ENCODE measurements at places on chromosomes 3 and 15.

DNA sequence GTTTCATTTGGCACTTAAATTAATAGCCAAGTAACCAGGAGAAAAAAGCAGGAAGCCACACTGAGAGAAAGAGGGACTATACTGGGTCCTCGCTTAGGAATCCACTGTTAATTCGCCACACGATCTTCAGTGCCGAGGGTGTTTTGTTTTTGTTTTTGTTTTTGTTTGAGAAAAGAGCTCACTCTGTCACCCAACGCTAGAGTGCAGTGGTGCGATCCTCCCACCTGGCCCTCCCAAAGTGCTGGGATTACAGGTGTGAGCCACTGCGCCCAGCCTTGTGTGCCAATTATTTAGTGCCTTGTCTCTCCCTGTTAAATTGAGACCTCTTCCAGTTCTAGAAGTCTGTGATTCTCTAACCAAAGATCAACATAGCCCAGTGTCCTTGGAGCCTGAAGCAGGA is 53.8 kb upstream of the TPM1 start:
- DNase-seq: no peak

DNA sequence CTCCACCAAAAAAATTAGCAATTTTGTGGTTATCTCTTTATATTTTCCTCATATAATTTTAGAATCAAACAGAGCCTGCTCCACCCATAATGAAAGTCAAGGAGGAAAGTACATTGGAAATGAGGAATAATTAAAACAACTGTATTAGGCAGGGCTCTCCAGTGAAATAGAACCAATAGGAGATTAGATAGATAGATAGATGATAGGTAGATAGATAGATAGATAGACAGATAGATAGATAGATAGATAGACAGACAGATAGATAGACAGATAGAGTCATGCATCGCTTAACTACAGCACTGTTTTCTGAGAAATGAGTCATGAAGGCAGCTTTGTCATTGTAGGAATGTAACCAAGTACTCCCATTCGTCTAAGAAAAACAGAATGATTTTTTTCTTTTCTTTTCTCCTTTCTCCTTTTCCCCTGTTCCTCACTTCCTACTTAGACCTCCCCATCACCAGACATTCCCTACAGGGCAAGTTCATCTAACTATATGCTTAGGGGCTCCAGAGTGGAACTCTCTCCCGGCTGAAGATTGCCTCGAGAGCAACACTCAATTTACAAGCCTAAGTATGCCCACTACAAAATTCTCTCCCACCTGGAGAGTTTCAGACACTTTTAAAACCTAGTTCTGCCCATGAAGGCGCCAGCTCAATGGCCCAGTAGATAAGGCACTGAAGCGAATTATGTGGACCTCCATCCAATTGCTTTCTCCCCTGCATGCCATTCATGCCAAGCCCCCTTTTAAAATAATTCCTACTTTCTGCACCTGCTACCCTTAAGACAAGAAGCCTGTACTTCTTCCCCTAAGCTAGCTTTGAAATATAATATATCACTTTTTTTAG is 53.3 kb upstream of the LIPC start:
- no peak for DNase-seq

DNA sequence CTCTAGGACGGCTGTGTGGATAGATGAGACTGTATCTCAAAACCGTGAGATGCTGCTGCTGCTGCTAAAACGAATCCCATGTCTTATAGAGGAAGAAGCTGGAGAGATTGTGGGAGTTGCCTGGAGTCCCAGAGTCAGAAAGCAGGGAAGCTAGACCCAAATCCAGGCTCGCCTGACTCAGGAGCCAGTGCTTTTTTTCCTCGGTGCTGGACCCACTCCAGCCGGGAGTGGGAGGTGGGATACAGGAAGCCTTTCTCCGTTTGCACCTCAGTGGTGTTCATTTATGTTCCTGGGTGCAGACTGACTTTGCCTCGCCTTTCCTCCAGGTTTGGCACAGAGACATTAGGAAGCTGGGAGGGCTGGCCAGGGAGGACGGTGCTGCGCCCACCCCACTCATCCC is 150.9 kb upstream of the LINGO1 start:
- DNase-seq: no peak

GRCh38 chr3:127200086-127200691 is 7.3 kb downstream of the PRR23E start:
- DNase-seq: no peak

GRCh38 chr3:51434746-51435327 is 43.8 kb downstream of the RBM15B start:
- DNase-seq: no peak

- no peak for DNase-seq
Measured at GRCh38 chr3:190229632-190230424, 92.4 kb downstream of the CLDN1 start.

GRCh38 chr15:60423537-60423936 is 25.8 kb upstream of the ANXA2 start:
- no peak for DNase-seq

DNA sequence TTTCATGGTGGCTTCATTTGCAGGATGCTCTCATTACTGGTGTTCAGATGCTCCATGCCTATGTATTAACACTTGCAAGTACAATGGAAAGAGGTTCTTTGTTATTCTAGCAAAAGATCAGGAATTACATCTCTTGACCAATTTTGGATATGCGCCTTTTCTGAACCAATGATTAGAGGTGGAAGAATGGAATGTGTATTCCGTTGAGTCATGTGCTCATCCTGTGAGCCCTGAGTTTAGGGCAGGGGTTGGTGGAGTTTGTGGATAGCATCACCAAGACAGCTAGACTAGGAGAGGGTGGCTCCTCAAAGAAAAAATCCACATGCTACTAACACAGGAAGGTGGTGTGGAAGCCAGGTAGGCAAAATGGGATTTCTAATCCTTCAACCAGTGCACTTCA is 80.7 kb upstream of the SLC25A26 start:
- no peak for DNase-seq

GRCh38 chr3:44337248-44337785 is 1.2 kb upstream of the TCAIM start:
- DNase-seq: no peak

DNA sequence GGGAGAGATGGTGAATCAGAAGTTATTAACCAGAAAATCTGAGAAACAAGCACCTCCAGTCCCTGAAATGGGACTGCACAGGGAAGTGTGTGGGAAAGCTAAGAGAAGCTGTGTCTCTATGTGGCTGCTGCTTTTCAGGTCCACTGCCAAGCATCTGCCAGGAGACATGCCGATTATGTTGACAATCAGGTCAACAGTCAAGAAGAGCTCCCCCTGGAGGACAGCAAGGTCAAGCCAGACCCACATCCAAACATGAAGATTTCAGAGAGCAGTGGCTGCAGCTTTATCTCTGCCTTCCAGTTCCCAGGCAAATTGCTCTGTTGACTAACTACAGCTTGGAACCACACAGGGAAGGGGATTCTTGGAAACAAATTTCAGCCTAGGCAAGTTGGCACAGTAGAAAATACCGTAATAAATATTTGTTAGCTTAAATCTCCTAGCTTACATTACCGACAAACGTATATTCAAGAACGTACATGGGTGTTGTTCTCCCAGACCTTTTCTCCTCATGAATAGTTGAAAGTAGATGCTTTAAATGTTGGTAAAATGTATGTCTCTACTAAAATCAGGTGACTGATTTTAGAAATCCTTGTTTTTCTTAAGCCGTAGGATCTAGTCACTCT is 394.5 kb upstream of the RARB start:
- no peak for DNase-seq

GRCh38 chr15:77083381-77084160 is 12.7 kb upstream of the TSPAN3 start:
- DNase-seq: peak; percentile 89

GRCh38 chr3:127164615-127165014 is 28.3 kb upstream of the PRR23E start:
- no peak for DNase-seq

DNA sequence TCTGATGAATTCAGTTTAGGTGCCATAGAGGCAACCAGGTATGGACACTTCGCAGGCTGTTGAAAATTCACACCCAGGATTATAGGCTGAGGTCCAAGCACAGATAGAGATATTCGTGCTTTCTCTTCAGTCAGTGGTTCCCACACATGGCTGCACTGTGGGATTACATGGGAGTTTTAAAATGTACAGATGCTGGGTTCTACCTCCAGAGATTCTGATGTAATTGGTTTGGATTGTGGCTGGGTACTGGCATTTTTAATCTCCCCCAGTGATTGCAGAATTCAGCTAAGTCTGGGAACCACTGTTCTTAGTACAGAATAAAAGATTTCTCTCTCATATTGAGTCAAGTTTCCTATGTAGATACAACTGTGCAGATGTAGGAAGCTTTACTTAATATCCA is 91.6 kb downstream of the FOXB1 start:
- DNase-seq: no peak

GRCh38 chr15:35827141-35827540 is 281.2 kb upstream of the DPH6 start:
- DNase-seq: no peak

- DNase-seq: peak; percentile 40
Measured at GRCh38 chr3:17179381-17180205, 294.8 kb downstream of the PLCL2 start.

DNA sequence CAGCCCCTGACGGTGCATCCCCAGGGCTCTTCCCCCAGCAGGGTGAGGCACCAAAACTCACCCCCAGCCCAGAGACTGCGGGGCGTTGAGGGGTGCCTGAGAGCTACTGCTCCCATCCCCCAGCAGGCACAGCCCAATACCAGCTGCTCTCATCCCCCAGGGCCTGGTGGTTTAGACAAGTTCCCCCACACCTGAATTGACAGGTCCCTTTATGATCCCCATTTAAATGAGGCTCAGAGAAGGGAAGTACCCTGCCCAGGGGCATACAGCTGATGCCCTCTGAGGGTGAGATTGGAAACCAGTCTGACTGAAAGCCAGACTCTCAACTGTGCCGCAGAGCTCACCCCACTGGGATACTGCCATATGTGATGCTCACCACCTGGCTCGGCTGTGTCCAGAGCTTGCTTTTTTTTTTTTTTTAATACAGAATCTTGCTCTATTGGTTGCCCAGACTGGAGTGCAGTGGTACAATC is 20.1 kb downstream of the DUSP7 start:
- no peak for DNase-seq

- DNase-seq: no peak
Measured at GRCh38 chr15:70947351-70948335, 55.0 kb downstream of the LRRC49 start.

GRCh38 chr3:73927203-73927570 is 302.4 kb upstream of the PDZRN3 start:
- no peak for DNase-seq

DNA sequence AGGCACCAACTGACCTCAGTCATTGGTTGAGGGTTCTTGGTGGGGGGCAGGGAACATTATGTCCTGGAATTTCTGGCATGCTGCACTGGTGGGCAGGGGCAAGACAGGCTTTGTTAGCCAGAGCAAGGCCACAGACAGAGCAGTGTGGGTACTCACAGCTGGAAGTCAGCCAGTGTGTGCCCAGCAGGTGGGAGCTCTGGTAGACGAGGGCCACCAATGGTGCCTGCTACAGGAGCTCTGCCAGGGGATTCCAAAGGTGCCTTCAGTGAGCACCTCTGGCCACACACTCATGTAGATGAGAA is 31.3 kb downstream of the CYP8B1 start:
- no peak for DNase-seq

DNA sequence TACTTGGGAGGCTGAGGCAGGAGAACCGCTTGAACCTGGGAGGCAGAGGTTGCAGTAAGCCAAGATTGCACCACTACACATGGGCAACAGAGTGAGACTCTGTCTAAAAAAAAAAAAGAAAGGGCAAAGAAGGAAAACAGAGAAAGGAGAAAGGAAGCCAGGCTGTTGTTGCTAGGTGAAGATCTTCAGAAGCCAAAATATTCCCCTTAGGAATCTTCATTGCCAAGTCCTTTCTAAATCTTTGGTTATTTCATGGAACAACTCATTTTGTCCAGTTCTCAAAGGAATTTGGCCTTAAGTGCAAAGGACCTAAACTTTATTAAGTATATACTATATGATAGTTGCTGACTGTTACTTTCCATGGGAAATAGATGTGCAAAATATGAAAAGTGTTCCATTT is 59.2 kb upstream of the OSBPL11 start:
- DNase-seq: no peak
